ENCODE measurements at places on chromosomes 5 and 9.

DNA sequence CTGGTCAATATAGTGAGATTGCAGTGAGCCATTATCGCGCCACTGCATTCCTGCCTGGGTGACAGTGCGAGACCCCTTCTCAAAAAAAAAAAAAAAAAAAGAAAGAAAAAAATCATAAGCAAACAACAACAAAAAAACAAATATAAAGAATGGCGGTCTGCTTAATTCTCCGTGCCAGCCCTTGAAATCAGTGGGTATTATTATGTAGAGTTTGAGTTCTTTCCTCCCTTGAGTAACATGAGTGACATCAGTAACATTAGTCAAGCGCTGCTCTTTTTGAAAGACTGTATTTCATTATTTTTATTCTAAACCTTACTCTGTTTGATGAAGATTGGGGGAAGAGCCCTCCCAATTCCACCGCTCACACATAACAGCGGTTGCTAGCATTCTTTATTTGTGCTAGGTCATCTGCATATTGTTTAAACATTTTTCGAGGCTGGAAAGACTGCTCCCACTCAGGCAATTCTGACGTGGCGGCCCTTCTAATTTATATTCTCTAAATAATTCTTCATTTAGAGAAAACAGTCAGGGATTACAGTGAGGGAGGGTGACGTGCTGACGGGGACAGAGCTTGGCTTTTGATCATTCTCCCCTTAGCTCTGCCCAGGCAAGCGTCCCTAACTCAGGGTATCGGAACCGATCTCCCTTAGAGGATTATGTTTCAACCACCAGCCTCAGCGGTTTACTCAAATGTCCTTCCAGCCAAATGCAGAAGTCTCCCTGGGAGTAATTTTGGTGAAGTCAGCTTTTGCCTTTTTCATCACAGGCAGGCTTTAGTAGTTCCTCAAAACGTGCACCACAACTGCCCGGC, 860 bp upstream of the MARCHF6 start:
- no peak for DNase-seq

DNA sequence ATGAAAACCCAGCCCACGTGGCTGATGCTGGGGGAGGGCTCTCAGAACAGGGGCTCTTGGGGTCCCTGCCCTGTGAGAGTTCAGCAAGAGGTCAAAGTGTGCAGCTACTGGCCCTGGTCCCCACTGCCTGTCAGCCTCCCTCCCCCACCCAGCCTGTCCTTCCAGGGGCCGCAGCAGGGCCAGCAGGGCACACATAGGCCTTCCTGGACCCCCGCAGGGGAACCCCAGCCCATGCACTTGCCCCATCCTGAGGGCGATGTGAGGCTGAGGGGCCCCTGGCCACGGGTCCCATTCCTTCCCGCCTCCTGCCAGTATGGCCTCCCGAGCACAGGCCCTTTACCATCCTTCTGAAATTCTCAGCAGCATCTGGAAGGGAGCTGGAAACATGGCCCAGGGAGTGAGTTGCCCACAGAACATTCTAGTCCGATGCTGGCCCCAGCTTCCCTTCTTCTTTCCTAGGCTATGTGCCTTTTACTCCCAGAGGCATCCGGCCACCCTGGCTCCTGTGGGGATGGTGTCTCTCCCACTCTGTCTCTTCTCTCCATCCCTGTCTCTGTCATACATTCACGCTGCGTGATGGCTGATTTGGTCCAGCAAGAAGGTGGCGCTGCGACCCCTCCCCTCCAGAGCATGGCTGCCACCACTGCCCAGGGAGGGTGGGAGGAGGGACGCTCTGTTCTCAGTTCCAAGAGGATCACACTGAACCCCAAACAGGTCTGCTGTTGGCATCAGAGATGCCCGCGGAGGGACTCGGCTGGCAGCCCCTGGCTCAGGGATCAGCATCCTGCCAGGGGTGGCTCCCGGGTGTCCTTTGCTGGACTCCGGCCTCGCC, 19.6 kb downstream of the MRPL36 start:
- no peak for DNase-seq

DNA sequence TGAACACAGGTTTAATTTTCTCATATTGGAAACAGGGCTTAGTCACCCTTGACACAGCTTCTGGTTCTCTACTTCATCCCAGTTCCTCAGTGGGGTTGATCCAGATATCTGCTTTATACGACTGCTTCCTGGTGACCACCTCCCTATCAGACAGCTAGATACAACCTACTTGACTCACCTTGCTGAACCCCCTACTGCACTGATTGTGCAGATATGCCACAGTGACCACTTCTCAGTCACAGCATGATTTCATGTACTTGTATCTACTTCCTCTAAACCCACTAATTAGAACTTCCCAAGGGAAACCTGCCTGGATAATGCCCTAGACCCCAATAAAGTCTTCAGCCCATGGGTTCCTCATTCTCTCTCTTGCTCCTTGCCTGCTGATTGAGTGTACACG, 18.4 kb upstream of the RFK start:
- no peak for DNase-seq

GRCh38 chr5:157511651-157512644, 51.9 kb downstream of the NIPAL4 start:
- DNase-seq: no peak

DNA sequence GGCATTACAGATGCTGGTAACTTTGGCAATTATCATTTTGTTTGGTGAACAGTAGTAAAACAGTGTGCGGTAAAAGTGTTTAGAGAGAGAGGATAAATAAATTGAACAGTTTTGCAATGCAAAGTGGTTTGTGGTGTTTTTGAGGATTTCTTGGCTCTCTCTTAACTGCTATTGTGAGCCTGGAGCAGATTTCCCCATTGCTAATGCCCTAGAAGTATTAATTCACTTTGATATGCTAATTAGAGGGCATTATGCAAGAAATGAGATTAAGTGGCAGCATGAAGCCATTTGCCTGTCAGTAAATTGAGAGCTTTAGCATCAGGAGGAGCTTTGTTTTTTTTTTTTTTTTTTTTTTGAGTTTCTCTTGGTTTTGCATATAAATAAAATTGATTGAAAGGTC, 8.2 kb downstream of the PBX3 start:
- DNase-seq: no peak

DNA sequence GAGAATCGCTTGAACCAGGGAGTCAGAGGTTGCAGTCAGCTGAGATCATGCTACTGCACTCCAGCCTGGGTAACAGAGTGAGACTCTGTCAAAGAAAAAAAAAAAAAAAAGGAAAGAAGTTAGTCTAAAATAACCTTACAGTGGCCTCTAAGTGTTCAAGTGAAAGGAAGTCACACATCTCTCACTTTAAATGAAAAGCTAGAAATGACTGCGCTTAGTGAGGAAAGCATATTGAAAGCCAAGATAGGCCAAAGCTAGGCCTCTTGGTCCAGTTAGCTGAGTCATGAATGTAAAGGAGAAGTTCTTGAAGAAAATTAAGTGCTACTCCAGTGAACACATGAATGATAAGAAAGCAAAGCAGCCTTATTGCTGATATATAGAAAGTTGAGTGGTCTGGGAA, 38.1 kb downstream of the ITGA1 start:
- DNase-seq: no peak

DNA sequence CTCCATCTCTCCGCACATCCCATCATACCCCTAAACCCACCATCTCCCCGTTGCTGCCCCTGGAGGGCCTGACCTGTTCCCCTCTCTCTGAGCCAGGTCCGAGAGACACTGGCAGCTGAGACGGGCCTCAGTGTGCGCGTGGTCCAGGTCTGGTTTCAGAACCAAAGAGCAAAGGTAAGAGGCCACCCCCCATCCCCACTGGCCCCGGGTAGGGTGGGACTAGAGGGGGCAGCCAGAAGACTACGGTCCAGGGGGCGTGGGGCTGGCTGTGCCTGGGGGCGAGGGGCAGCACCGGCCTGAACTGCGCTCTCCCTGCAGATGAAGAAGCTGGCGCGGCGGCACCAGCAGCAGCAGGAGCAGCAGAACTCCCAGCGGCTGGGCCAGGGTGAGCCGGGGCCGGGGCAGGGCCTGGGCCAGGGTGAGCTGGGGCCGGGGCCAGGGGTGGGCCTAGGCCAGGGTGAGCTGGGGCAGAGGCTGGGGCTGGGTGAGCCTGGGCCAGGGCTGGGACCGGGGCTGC, 79.8 kb downstream of the LMX1B start:
- no peak for DNase-seq
